Stimulated activated CD8-positive, alpha-beta memory T cell treated with anti-CD3 and anti-CD28 coated beads, Interleukin-2, amount 100 ng/mL, for 48 hours (primary cell): ENCODE measurements at places on chromosomes 2 and 18.

DNA sequence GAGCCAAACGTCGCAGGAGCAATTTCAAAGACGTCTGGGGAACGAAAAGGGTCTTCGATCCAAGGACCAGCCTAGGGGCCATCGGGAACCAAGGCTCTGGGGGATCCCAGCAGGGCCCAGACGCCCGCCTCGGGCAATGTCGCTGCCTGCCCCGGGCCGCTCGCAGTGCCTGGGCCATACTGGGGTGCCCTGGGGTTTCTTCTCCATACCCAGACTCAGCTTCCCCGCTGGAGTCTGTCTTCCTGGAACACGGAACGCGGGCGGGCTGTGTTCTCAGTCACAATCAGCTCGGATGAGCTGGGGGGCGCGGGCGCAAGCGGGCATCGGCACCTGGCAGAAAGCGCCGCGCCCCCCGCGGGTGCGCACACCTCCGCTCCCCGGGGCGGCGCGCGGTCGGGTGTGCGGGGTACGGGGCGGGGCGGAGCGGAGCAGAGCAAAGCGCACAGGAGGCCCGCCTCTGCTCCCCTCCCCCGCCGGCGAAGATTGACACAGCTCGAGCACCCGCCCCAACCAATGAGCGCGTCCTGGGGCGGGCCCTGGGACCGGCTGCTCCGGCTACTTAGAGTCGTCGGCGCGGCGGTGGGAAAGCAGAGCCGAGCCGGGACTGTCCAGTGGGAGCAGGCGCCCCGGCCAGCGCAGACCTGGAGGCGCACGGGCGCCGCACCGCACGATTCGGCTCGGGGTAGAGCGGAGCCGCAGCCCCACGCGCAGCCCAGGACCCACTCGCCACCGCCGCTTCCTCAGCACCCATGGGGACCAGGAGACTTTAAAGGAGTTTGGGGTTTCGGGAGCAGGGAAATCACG is at the start of gene LRATD1:
Gene LRATD1, plus strand, starts transcription at position 585 of the 804 bp plus-strand sequence. CDS start 1,263 bp downstream, outside the sequence.
- no peak for DNase-seq

GRCh38 chr2:181836583-181836982 is 54.9 kb upstream of the ITPRID2 start:
- DNase-seq, result no peak

GRCh38 chr2:190963088-190963487 is 50.9 kb downstream of the STAT1 start:
- DNase-seq, result no peak

DNA sequence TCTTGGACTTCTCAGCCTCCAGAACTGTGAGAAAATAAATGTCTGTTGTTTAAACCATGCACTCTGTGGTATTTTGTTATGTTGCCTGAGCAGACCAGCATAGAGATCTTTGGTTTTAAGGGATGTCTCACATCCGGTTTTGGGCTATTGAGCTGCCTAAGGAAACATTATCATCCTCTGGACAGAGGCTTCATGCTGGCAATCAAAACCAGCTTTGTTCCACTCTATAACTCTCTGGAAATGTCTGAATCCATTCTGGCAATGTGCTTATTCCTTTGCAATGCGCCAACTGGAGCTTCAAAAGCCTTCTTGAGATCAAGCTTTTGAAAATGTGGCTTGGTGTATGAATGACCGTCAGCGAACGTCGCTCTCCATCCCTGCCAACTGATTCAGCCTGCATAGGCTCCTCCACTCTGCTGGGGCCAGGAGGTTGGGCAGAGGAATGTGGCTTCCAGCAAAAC is 183.6 kb upstream of the MGAT5 start:
- no peak for DNase-seq

DNA sequence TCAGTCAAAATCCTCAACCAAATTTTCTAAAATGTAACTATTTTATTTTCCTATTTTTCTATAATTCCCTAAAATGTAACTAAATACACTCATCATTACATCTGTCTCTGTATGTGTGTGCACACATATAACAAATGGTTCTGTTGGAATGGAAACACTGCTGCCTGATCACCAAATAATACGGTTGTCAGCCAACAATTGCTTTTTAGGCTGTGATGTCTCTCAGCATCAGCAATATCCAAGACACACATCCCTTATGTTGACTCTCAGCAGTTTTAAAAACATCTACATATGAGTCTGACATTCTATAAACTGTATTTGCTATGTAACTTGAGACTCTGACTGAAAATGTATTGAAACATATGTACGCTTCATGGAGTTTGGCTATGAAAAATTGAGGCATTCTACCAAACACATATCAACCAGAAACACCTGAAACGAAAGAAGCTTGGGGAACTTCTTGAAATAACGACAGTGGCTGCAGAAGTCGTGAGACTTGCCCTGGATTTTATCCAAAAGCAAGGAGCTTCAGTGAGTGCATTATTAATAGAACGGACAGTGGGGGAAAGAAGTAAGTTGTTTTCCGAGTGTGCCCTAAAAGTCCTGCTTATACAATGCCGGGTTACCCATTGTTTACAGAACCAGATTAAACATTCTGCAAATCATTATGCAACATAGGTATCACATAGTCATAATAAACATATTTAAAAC is 110.2 kb upstream of the ITGB6 start:
- DNase-seq, result no peak
